ENCODE measurements at places on chromosomes 7 and 10.

- DNase-seq = peak; percentile 48
Observed at GRCh38 chr7:22700559-22701002, 26.4 kb upstream of the IL6 start.

DNA sequence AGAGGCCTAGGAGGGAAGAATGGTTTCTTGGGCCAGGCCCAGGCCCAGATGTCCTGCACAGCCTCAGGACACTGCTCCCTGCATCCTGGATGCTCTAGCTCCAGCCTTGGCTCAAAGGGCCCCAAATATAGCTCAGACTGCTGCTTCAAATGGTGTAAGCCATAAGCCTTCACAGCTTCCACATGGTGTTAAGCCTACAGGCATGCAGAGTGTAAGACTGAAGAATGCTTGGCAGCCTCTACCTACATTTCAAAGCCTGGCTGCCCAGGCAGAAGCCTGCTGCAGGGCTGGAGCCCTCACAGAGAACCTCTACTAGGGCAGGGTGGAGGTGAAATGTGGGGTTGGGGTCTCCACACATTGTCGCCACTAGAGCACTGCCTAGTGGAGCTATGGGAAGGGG, 118.1 kb downstream of the TPK1 start:
- DNase-seq = no peak

GRCh38 chr7:24733414-24734060, 23.7 kb downstream of the GSDME start:
- DNase-seq = no peak

- DNase-seq = no peak
Observed at GRCh38 chr7:120028636-120029035, 244.3 kb upstream of the KCND2 start.

- DNase-seq = no peak
Observed at GRCh38 chr7:30330134-30331111, 46.0 kb downstream of the ZNRF2 start.

DNA sequence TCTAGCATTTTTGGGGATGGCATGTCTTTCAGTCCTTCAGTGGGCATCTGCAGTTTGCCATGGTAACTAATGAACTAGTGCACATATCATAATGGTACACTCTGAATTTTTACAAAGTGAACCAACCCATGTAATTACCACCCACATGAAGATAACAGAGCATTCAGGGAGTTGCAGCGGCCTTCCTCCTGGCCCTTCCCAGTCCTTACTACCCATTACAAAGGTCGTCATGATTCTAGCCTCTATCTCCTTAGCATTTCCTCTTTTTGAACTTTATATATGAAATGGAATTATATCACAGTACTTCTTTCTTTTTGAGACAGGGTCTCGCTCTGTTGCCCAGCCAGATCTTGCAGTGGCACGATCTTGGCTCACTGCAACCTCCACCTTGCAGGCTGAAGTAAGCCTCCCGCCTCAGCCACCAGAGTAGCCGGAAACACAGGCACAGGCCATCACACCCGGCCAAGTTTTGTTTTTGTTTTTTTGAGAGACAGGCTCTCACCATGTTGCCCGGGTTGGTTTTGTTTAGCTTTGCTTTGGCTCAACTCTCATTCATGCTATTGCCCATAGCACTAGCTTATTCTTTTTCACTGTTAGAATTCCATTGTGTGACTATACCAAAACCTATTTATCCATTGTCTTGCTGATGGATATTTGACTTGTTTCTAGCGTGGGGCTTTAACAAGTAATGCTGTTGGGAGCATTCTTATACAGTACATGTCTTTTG, 79.2 kb downstream of the APBB1IP start:
- no peak for DNase-seq

GRCh38 chr10:69873135-69873639, 71.5 kb downstream of the COL13A1 start:
- DNase-seq = no peak

GRCh38 chr7:114997487-114998404, 75.9 kb downstream of the MDFIC start:
- no peak for DNase-seq

DNA sequence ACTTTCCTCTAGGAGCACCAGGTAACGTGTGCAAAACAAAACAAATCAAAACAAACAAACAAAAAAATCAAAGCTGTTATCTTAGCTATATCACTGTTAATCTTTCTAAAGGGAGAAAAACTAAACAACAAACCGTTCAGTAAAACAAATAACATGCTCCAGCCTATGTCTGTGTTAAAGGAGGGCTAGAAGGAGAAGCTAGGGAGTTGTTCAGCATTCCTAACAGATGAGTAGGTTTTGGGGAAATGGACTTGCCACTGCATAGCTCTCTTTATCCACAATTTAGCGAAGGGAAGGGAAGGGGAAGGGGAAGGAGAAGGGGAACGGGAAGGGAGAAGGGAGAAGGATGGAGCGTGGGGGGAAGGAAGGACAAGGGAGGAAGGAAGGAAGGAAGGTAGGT, 134.2 kb upstream of the AKR1E2 start:
- no peak for DNase-seq

DNA sequence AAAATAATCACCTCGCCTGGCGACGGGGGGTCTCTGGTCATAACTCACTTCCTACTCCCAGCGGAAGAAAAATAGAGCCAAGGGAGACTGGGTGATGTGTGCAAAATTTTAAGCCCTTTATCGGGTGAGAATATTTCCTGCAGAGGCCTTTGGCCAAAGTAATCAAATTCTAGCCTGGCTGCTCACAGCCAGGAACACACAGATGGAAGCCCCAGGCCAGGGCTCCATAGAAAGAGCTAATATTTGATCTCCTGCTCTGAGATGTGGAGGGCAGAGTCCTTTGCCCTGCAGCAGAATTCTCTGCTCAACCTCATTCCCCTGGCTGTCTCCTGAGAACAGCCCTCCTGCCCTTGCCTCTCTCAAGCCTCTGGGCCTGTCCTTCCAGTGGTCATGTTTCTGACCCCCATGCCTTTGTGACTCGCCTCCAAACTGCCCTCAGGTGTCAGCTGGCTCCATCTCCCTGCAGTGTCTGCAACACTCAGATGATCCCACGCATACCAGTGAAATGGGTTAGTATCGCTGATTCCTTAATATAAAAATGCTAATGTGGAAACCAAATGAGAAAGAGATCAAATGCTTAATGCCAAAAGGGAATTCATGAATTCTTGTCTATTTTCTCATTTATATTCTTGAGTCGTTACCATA, 34.5 kb downstream of the FRMD4A start:
- DNase-seq = no peak

GRCh38 chr10:63758080-63758479, 236.9 kb downstream of the REEP3 start:
- peak; percentile 9 for DNase-seq

GRCh38 chr7:150567169-150567568, at the start of gene GIMAP4:
TSS of gene GIMAP4 (plus strand) at chr7:150567390. CDS start at chr7:150569902, 2,512 bp downstream.
- no peak for DNase-seq

GRCh38 chr7:2003451-2003930, 229.3 kb downstream of the MAD1L1 start:
- no peak for DNase-seq

DNA sequence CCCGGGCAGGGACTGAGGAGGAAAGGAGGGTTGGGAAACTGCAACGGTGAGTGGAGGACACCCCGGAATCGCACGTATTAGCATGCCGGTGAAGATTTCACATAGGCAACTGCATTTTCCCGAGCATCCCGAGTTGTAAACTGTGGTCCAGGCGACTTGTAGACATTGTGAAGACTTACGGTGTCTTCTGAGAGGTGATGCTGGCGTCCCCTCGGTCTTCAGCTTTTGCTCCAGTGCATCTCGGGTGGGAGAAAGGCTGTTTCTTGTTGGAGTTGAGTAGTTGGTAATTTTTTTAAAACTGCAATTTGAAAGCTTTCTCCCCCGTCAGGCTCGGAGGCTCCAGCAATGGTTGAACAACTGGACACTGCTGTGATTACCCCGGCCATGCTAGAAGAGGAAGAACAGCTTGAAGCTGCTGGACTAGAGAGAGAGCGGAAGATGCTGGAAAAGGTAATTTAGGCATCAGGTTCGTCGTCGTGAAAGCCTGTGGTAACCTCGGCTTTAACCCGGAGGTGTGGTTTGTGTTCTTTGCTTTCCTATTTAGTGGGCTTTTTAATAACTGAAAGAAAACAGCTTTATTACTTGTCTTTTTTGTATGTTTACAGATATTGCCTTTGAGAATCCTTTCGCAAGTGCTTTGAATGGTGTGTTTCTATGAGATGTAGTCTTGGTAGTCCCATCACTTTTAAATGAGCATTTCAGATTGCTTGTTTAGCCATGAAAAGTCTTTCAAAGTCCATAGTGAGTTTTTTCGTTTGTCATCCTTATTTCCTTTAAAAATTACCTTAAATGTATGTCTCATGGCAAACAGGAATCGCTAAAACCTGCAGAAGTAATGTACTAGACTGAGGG, 687 bp downstream of the HELLS start:
- DNase-seq = no peak

GRCh38 chr7:43124388-43124787, 11.9 kb downstream of the HECW1 start:
- DNase-seq = no peak

DNA sequence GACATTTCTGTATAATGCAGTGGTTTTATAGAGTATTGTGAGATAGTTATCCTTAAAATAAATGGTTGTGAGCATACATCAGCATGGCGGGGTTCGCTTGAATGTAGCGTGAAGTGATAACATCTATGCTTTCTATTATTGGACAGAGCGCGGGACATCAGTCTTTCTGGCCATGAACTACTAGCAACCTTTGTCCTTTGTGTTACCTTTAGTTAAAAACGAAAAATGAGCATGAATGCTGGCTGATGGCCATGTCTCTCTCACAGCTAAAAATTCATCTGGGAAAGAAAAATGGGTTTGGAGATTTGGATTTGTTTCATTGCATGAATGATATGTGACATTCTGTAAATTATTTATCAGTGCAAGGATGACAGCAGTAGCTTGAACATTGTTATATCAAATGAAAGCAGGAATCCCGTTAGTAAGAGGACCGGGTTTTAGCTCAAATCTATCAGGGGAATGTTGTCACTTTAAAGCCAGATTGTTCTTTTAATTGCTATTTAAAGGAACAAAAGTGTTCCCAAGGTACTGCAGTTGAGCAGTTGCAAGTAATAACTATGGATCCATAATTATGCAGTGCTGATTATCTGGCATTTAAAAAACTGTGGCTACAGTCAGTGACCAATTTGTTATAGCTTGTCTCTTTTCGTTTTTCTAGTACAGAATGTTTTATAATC, 131.0 kb downstream of the KAT6B start:
- DNase-seq = no peak

GRCh38 chr10:129021594-129022304, 445.3 kb upstream of the MGMT start:
- no peak for DNase-seq

GRCh38 chr7:41193738-41194282, 509.1 kb downstream of the INHBA start:
- DNase-seq = no peak

- no peak for DNase-seq
Observed at GRCh38 chr10:50641626-50642025, 17.9 kb upstream of the SGMS1 start.

GRCh38 chr10:5832946-5833345, 19.7 kb upstream of the GDI2 start:
- DNase-seq = no peak

GRCh38 chr7:65978891-65979582, 3.0 kb downstream of the GUSB start:
- no peak for DNase-seq

- no peak for DNase-seq
Observed at GRCh38 chr7:105825371-105825770, 51.0 kb downstream of the ATXN7L1 start.

All from stromal cell of bone marrow (primary cell).